Choroid plexus epithelial cell (primary cell): ENCODE measurements at places on chromosomes 12 and 14.

DNA sequence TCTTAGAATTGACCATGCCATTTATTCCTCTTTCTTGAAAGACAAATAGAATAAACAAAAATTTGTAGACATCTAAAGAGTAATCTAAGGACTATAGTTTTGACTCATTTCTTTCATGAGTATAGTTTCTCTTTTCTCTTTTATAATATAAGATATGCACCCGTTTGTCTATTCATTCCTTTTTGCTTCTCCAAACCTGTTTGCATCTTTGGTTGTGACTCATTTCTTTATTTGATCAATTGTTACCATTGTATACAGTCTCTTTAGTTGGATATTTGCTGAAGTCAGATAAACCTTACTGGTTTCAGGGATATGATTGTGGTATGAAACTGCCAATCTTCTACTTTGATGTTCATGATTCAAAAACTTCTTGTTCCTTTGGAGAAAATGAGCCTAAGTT is 268.7 kb downstream of the FBXL14 start:
- DNase-seq = no peak

- no peak for DNase-seq
These were observed 18.4 kb downstream of the PIGH start for GRCh38 chr14:67581643-67582042.

DNA sequence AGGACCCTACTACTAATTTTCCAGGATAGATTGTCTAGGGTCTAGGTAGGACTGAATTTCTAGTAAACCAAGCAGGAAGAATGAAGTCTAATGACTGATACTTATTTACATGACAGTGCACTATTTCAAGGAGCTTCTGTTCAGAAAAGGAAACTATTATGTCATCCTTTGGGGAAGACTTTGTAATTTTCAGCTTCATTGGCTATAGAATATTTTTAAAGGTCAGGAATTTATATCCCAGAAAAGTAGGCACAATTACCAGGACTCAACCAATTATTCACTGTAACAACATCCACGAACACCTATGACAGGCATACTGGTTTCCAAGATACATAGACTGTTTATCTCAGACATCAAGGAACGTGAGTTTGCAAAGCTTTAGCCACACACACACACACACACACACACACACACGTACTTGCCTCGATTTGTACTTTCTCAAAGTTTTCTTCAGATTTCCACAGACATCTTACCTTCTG is 23.2 kb downstream of the OR6S1 start:
- no peak for DNase-seq

DNA sequence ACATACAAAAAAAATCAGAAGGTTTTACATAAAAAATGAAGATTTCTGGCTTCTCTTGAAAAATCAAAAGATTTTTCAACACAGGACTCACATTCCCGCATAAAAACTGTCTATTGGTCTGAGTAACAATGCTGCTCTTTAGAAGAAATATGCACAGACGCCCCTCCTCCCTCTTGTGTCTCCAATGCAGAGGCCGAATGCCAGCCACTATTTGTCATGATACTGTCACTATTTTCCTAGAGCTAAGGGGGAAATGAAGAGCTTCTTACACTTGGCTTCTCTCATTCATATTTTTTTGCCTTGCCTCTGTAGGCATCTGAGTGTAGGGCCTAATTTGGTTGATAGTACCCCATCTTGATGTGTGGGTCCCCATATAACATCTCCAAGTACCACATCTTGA is 98.0 kb downstream of the BBS10 start:
- no peak for DNase-seq

GRCh38 chr14:71720978-71721624 is 211.1 kb upstream of the RGS6 start:
- DNase-seq = peak; percentile 94

- DNase-seq = no peak
These were observed 162.7 kb downstream of the ETV6 start for GRCh38 chr12:11812241-11812585.

GRCh38 chr14:60532442-60532841 is 23.5 kb downstream of the SIX6 start:
- DNase-seq = no peak

DNA sequence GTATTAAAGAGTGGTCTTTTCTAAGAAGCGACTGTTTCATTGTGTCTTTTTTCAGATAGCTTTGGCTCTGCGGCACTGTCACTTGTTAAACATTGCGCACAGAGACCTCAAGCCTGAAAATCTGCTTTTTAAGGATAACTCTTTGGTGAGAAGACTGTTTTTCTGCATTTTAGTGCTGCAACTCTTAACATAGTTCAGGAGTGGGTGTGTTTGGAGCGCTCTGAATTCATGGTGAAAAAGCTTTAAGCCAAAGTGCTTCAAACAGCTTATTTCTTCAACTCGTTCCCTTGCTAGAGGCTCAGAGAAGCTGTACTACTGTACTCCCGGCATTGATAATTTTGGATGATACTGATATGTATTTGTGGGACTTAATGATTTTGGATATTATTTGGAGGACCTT is 28.2 kb downstream of the MAPKAPK5 start:
- no peak for DNase-seq

DNA sequence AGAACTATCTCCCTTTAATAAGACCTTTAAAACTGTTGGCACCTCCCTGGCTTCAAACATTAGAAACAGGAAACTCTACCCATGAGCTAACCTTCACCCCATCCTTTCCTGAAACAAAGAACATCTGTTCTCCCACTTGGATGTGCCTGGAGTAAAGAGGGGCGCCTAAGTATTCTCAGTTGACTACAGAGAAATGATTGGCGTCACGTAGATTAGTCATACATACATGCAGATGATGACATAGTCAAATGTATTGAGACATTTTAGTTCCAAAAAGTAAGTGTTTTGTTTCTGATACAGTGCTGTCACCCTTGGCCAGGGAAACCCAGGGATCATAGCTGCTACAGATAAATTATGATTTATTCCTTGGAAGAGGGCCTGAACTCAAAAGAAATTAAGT is 260.0 kb upstream of the PLEKHG7 start:
- DNase-seq = no peak

GRCh38 chr12:111578276-111578970 is 20.7 kb downstream of the ATXN2 start:
- DNase-seq = peak; percentile 87

- peak; percentile 48 for DNase-seq
These were observed 42.0 kb upstream of the PRICKLE1 start for GRCh38 chr12:42631513-42631912.

GRCh38 chr14:39417014-39417413 is 15.2 kb downstream of the FBXO33 start:
- DNase-seq = peak; percentile 52

GRCh38 chr14:63452796-63453195 is 90.4 kb downstream of the PPP2R5E start:
- DNase-seq = no peak

GRCh38 chr14:35399083-35399937 is 5.2 kb downstream of the NFKBIA start:
- DNase-seq = no peak

GRCh38 chr14:67856827-67857226 is 37.2 kb downstream of the RAD51B start:
- DNase-seq = peak; percentile 55

DNA sequence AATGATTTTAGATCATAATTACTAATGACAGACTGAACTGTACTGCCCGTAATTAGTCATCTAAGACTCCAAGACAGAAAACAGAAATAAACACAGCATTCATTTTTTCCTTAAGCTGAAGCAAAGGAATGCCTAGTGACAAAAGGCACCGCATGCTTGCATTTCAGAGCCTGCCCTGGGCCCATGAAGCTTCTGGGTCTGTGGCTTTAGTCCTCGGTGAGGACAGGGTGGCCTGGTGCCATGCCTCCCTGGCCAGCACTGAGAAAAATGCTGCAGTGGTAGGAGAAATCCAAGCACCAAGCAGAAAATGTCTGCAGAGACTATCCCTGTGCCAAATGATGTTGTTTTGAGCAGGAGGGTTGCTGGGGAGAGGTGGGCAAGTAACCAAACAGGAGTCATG is 171.6 kb downstream of the CALM1 start:
- DNase-seq = no peak
